Fibroblast of skin of left quadriceps (primary cell): ENCODE measurements at places on chromosomes 6 and 20.

- no peak for DNase-seq
Observed at GRCh38 chr20:36228770-36229169, 7.5 kb upstream of the AAR2 start.

- no peak for DNase-seq
Observed at GRCh38 chr20:11103866-11104265, 430.1 kb upstream of the JAG1 start.

DNA sequence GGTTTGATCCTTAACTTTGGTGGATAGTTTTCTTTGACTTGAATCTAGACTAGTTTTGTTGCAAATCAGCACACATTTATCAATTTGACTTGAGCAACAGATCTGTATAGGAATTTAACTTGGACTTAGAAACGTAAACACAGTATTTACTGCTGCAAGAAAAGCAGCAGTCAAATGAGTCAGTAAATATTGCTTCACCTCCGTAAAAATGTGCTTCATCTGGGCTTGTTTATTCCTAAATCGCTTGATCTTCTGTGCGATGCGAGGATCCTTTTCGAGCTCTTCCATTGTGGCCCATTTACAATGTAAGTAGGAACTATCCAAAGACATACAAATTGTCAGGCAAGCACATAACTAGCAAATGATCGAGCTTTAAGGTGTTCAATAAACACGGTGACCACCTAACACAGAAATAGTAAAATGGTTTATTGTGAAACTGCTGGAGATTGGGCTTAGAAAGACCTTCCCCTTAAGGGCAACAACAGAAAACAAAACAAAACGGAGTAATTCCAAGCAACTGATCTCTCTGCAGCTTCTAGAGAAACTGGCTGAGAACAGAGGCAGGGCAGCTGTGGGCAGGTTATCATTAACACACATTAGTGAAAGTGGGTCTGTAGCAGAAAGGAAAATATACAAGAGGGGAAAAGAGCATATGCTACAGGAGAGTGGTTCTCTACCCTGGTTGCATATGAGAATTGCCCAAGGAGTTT is 120.8 kb downstream of the CHD6 start:
- DNase-seq, result no peak

DNA sequence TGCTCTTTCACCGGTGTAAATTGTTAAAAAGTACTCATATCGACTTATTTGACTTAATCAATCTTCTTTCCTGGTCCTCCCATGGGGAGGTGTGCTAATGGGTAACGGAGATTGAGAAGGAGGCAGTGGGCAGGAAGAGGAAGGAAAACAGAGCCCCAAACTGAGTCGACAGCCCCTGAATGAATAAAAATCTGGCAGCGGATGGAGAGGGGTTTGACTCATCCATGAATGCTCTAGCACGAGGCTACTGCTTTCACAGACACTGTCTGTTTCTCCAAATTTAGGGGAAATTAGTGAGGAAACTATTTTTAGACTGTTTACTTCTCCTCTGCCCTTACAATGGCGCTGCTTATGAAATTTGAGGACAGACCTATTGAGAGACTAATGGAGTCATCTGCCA is 142.2 kb upstream of the ATXN1 start:
- DNase-seq, result peak; percentile 38

- no peak for DNase-seq
Observed at GRCh38 chr20:51493346-51493791, 49.1 kb downstream of the NFATC2 start.

- DNase-seq, result no peak
Observed at GRCh38 chr20:36818861-36819260, 45.3 kb upstream of the DSN1 start.

GRCh38 chr6:82612475-82613039 is 248.9 kb downstream of the TPBG start:
- DNase-seq, result no peak

DNA sequence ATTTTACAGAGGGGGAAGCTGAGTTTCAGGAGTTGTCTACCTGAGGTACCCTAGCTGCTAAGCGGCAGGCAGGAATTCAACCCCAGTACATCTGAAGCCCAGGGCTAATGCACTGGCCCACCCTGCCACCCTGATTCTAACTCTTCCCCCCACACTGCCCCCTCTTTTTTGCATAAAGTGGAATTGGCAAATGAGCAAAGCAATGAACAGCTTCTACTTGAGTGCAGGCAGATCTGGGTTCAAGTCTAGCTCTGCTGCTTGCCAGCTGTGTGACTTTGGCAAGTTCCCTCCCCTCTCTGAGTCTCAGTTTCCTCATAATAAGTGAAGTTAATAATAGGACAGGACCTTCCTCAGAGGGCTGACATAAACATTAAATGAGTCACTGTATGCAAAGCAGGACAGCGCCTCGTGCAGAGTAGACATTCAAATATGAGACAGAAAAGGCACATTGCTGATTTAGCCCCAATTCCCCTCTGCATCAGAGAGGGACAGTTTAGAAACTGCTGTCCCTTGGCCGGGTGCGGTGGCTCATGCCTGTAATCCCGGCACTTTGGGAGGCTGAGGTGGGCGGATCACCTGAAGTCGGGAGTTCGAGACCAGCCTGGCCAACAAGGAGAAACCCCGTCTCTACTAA is 4.7 kb downstream of the ADA start:
- no peak for DNase-seq

GRCh38 chr6:35777356-35778102 is 1.1 kb downstream of the CLPSL2 start:
- no peak for DNase-seq

DNA sequence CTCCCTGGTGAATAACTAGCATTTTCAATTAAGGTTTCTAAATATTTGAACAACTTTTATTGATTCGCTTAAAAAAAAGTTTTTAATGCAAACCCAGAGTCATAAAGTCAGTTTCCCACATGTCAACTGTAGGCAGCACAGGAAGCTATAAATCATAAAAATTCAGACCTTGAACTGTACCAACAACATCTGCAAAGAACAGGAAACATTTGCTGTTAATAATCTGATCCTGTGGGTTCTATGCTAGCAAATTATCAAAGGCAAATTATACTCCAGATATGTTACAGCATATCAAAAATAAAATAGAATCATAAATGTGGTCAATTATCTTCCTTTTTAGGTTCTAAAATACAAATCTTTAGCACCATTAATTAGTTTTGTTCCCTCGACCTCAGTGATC is 16.6 kb upstream of the MAP7 start:
- DNase-seq, result no peak

GRCh38 chr6:44254191-44255104 is 2.9 kb downstream of the SLC35B2 start:
- no peak for DNase-seq

DNA sequence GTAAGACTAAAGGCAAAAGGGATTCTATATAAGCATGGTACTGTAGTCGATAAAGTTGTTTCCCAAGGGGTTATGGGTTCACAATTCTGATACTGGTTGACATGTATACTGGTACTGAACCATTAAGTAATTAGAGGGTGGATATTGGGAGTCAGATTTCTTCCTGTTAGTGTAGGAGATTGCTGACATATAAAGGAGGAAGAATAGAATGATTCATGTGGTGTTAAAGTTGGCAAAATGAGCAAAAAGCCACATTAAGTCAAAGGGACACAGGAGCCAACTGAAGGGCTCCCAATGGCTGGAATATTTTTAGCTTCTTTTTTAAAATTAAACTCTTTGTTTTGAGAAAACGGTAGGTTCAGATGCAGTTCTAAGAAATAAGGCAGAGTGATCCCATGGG is 161.8 kb upstream of the PRND start:
- no peak for DNase-seq

DNA sequence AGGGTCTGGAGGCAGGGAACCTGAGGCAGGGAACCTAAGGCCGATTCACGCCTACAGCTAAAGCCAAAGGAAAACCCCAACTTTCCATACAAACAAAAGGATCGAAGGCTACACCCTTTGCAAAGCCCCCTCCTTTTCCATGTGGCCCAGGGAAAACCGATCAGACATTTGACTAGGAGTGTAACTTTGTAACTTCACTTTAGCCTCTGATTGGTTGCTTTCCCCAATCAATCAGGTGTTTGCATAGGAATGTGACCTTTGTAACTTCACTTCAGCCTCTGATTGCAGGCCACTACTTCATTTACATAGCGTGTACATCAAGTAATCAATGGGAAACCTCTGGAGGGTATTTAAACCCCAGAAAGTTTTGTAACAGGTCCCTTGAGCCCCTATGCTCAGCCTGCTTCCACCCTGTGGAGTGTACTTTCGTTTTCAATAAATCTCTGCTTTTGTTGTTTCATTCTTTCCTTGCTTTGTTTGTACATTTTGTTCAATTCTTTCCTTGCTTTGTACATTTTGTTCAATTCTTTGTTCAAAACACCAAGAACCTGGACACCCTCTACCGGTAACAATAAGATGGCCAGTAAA is 43.3 kb downstream of the CHD6 start:
- DNase-seq, result no peak

- DNase-seq, result no peak
Observed at GRCh38 chr6:2054516-2055067, 190.8 kb downstream of the GMDS start.

DNA sequence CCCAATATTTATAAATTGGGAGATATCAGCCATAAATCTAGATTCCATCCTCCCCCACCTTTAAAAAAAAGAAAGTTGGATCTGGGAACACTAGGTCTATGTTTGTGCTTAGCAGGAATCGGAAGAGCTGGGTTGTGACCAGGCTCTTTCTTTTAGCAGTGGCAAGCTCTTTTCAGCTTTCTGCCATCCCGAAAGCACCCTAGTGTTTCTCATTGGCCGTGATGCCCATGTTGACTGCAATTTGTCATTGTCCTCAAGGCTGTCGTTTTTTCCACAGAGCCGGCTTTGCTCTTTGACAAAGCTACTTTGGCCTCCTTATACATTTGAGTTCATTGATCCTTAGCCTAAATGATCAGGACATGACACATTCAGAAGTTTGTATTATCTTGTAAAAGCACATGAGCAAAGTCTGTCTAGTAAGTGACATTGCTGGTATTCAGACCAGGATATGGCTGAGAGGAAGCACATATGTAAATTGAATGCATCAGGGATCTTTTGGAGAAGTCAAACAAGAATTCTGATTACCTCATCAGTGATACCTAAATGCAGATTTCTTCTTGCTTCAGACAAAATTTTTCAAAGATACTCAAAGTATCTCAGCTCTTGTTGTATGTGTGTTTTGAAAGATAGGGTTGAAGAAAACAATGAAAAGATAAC is 50.1 kb downstream of the CARMIL1 start:
- no peak for DNase-seq

DNA sequence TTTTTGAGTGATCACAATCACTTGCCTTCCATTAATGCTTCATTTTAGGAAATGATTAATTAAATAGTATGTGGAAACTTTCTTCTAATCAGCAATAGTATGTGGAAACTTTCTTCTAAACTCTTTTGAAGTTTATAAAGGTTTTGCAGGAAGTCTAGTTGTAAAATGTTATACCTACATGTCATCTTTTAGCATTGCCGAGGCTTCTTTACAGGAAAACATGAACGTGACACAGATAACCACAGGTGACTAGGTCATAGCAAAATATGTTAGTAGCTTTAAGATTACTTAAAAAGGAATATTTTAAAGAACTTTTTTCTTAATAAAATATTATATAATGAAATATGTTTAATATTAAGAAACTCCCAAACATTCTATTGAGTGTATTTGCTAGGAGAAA is 56.8 kb downstream of the SMAP1 start:
- DNase-seq, result no peak

- DNase-seq, result no peak
Observed at GRCh38 chr6:44554861-44555260, 167.4 kb downstream of the CDC5L start.

DNA sequence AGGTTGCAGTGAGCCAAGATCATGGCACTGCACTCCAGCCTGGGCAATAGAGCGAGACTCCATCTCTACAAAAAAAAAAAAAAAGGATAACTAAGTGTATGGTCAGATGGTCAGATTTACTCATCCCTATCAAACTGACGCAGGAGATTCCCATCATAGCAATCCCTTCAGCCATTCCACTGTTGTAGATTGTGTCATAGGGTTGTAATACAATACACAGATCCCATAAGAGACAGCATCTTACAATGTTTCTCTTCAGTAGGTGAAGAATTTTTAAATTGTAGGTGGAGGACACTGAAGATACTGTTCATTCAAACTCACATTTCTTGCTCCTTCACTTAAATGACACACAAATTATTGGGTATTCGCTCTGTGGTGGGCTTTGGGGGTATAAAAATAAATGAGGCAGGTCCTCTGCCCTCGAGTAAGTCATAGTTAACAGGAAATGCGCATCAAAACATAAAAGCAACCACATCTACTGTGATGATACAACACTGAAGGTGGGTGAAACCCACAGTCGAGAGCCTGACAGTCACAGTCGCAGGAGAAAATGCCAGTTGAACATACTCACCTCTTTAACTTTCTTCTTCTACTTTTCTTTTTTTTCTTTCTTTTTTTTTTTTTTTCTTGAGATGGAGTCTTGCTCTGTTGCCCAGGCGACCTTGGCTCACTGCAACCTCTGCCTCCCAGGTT is 205.5 kb downstream of the ZNF217 start:
- DNase-seq, result no peak

DNA sequence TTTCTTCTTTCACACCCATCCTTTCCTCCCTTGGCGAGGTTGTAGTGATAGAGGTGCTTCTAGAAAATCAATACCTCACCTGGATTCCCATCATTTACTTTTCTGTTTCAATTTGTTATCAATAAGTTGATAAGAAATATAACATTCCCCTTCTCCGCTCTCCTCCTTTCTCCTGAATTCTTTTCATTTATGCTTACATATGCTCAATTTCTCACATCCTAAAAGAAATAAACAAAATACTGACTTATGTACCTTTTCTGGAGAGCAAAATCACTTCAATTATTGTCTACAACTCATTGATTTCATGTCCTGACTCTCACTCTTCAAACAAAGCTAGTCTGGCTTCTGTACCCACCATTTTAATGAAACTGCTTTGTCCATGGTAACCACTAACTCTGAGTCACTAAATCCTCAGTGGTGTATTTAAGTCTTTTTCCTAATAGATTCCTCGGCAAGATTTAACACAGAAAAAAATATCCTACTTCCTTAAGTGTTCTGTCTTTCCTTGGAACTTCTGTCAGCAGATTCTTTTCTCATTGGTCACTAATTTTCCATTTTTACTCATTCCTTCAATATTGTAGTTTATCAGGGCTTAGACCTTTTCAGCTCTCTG is 289.6 kb downstream of the RFPL4B start:
- peak; percentile 45 for DNase-seq

DNA sequence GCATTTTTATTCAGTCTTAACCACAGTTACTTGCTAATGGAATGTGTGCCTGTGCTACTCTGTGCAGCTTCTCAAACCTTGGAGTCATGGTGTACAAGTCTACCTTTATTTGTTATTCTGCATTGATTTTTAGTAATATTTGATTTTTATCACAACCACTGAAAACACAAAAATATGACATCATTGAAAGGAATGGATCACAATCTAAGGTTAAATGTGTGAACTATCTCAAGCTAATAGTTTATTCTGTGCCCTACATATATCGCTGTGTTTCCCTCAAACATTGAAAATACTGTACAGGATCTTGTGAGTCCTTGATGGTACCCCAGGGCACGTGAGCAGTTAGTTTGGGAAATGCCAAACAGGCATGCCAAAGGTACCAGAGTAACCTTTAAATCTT is 573.4 kb downstream of the FRK start:
- DNase-seq, result no peak

- no peak for DNase-seq
Observed at GRCh38 chr20:53738945-53739798, 145.5 kb upstream of the ZNF217 start.

GRCh38 chr20:16095226-16095625 is 478.0 kb downstream of the KIF16B start:
- no peak for DNase-seq
